Urinary bladder (tissue), 4 donors: ENCODE measurements at places on chromosomes 1 and 21. TPM values are rescaled to one million over a fixed set of nuclear protein-coding genes. Genes with fewer than 3 reads are reported as not detected.

The TRIM62 gene
- total RNA-seq, result 4.1 TPM

The FAM163A gene
- total RNA-seq, result 0.53 TPM

- no peak for DNase-seq
Observed at GRCh38 chr1:83787246-83787998, 211.5 kb downstream of the TTLL7 start.

The TPTE gene
- not detected for total RNA-seq

- DNase-seq, result no peak
Observed at GRCh38 chr1:39509360-39510009, 18.0 kb downstream of the BMP8A start.

The TINAGL1 gene
- total RNA-seq, result 94.1 TPM

GRCh38 chr1:14600405-14601112 is 2.1 kb downstream of the KAZN start:
- no peak for DNase-seq

DNA sequence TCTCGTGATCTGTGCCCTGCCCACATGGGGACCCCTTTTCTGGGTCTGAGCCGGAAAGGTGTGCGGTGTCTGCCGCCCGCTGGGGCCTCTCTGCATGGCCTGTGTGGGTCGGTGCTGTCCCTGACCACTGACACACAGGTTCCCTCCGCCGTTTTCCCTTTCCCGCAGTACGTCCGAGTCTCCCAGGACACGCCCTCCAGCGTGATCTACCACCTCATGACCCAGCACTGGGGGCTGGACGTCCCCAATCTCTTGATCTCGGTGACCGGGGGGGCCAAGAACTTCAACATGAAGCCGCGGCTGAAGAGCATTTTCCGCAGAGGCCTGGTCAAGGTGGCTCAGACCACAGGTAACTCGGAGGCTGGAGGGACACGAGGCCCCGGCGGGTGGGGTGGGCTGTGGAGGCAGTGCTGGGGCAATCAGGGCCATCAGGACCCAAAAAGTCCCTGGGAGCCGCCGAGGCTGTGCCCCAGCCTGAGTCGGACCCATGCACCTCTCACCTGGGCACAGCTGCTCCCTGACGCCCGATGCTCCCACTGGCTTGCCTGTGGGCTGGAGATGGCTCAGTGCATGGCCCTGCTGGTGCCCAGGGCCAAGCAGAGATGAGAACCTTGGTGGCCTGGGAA is 13.3 kb downstream of the TRPM2 start:
- no peak for DNase-seq

The IGSF9 gene
- total RNA-seq, result 1.7 TPM

DNA sequence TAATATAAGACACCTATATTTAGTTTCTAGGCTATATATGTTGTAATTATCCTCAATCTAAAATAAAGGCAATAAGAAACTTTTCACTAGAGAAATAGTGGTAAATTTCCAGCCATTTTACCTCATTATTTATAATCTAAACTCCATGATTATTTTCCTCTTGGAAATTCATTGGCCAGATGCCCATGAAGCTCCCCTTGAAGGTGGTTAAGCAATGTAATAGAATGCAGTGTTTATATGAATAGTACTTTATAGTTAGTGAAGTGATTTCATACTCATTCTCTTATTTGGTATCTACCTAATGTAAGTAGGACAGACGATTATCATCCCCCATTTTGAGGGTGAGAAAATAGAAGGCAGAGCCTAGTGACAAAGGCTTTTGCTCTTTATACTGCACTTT is 26.5 kb downstream of the NFYC start:
- DNase-seq, result no peak

- DNase-seq, result no peak
Observed at GRCh38 chr1:17416389-17416788, 23.1 kb downstream of the RCC2 start.

GRCh38 chr1:217781056-217781455 is 149.9 kb downstream of the SPATA17 start:
- no peak for DNase-seq

GRCh38 chr1:12620488-12620865 is 2.5 kb upstream of the DHRS3 start:
- no peak for DNase-seq

DNA sequence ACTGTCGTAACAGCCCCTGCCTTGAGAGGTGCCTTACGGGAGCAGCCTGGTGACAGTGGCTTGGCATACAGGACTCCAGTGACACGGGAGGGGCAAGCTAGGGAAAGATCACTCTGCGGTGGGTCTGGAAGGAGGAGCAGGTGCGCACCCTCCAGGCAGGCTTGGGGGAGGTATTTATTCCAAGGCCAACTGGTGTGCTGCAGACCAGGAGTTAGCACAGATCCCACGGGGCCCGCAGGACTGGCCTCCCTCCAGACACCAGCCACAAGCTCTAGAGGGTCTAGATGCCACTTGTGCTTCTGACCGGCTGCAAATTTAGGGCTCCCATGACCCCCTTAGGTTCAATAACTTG is 22.1 kb downstream of the PSEN2 start:
- DNase-seq, result no peak

DNA sequence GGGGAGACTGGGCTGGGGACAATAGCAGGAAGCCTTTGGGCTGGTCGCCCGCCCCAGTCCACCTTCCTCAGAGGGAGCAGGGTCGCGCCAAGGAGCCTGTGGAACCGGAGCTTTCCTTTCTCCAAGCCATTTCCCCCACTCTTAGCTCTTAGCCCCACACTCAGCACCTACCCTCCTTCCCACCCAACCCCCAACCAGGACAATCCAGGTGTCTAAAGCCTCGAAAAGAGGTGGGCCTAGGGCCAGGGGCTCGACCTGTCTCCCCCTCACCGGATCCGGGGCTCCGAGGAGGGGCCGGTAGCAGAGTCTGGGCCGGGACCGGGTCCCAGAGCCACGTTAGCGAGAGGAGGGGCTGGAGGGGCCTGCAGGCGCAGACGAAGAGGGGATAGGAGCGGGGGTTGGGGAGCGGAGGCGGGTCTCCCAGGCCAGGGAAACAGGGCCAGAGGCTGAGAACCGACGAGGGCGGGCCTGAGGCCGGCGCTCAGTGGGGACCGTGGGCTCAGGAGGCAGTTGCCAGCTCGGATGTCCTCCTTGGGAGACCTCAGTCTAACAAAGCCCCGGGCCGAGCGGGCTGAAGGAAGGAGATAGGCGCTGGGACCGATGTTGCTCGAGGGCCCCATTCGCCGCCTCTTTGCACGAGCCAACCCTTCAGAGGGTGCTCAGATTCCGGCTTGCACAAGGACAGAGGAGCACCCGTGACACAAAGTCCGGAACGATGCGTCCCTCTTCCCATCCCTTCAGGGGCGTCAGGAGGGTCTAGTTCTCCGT is 943 bp downstream of the SEMA6C start:
- DNase-seq, result no peak

The PODN gene
- total RNA-seq, result 17.1 TPM

DNA sequence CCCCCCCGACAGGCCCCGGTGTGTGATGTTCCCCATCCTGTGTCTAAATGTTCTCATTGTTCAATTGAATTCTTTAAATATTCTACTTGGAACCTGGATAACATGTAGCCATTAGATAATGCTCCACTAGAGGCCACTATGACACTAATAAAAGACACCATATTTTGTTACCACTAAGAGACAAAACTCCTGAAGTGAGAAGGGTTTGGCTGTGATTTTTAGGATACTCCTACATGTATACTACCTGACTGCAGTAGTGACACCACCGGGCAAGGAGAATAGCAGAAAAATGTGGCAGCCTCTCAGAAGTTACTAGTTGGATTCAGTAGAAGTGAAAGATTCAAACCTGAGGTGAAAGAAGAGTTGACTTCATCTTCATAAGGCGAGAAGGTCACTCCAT is 36.0 kb downstream of the F5 start:
- DNase-seq, result no peak

DNA sequence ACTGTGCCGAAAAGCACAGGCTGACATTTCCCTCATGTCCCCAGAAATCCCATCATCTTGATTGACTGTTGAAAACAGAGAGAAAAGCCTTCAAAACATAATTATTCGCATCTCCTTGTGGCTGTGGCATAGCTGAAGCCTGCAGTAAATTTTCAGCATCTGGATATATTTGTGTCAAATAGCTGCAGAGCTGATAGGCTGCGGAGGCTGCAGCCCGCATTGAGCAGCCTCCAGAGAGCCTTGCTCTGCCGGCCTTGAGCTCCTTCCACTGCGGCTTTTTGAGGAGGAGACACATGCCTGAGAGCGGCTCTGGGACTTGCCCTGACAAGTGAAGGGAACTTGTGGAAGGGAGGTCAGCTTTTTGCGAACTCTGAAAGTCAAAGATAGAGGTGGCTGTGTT is 144.7 kb downstream of the RYR2 start:
- no peak for DNase-seq

The RHBDL2 gene
- total RNA-seq, result 6.3 TPM

DNA sequence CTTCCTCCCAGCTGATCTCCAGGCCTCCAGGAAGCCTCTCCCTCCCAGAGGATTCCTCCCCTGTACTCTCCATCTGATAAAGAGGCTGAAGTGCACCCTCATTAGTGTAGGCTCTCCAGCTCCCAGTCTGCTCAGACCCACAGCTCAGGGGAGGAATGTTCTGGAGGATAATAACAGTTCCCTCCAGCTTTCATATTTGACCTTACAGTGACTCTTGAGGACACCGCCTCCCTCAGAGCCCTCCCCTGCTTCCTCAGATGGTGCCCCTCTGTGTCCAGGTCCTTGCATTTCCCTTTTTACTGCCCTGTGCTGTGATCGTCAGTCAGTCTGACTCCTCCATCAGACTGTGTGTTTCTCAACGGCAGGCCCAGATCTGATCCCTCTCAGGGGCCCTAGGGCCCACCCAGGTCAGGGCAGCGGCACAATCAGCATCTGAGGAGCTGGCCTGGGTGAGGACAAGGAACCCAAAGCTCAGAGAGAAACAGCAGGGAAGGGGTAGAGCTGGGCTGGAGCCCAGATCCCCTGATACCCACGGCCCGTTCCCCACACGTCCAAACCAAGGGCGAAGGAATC is 1.1 kb upstream of the SHISAL2A start:
- no peak for DNase-seq

GRCh38 chr1:3642919-3643675 is 6.8 kb downstream of the WRAP73 start:
- no peak for DNase-seq

DNA sequence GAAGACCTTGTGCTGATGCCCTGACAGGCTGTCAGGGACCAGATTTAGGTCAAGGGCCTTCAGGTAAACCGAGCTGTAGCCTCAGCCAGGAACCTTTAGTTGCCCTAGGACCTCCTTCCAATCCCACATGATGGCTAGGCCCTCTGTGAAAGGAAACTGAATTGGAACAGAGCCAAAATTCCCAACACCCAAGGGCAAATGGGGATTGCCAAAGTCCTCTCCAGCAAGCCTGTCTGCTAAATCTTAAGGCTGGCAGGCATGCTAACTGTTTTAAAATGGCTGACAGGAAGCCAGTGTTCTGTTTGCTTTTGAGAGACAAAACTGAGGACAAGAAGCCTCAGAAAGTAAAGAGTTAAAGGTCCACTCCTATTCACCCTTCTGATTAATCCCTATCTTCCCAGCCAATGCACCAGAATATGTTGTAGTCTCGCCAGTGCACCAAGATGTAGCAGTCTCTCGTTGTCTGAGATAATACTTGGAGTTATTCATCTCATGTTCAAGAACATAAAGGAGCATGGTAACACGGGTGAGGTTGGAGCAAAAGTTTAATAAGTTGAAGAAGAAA is 35.1 kb downstream of the MSTO1 start:
- no peak for DNase-seq
